ENCODE measurements at places on chromosomes 3 and 15. TPM values are rescaled to one million over a fixed set of nuclear protein-coding genes. Genes with fewer than 3 reads are reported as not detected.

GABRG3 gene
- not detected for polyA plus RNA-seq

PLXND1 gene
- polyA plus RNA-seq, result 190 TPM

GOLGA8R gene
- polyA plus RNA-seq, result 2.9 TPM

HDC gene
- polyA plus RNA-seq, result not detected

SLC30A4 gene
- not detected for polyA plus RNA-seq

CHAC1 gene
- 1.5 TPM for polyA plus RNA-seq

C3orf22 gene
- not detected for polyA plus RNA-seq

SSUH2 gene
- 2.3 TPM for polyA plus RNA-seq

MCTP2 gene
- polyA plus RNA-seq, result 10.1 TPM

ATP11B gene
- polyA plus RNA-seq, result 51.1 TPM

B4GALT4 gene
- polyA plus RNA-seq, result 20.3 TPM

SH2D7 gene
- polyA plus RNA-seq, result 0.12 TPM

FBLN2 gene
- polyA plus RNA-seq, result 28.7 TPM

STOML1 gene
- 31.4 TPM for polyA plus RNA-seq

P2RY14 gene
- polyA plus RNA-seq, result 2.1 TPM

GHSR gene
- polyA plus RNA-seq, result not detected

PRSS50 gene
- polyA plus RNA-seq, result not detected

ROPN1 gene
- 0.15 TPM for polyA plus RNA-seq

LINGO1 gene
- 13.5 TPM for polyA plus RNA-seq

GPR62 gene
- 0.41 TPM for polyA plus RNA-seq

WDR93 gene
- not detected for polyA plus RNA-seq

SLC28A1 gene
- 0.47 TPM for polyA plus RNA-seq

CGGBP1 gene
- polyA plus RNA-seq, result 86.8 TPM

GMPPB gene
- 10.4 TPM for polyA plus RNA-seq

CDCP1 gene
- polyA plus RNA-seq, result not detected

ARPIN gene
- polyA plus RNA-seq, result 16.2 TPM

USP19 gene
- polyA plus RNA-seq, result 32.8 TPM

Data from muscle of arm (tissue), 14 donors.